Activated B cell treated with CpG ODN at 0.5 μM for 24 hours (primary cell): ENCODE measurements at places on chromosomes 12 and 14.

DNA sequence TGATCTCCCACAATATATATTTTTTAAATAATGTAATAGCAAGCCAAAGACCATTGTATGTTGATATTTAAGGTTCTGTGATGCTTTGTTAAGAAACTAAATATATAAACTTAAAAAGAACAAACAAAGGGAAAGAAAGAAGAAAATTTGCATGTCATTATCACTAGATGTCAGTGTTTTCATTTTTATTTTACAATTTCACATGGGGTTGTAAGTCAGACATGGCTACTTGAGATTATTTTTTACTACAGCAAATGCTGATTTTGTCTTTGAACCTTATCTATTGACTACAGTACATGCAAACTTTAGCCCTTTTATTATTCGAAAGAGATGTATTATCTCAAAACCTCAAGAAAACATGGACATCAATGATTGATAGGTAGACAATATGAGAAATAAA, 36.1 kb downstream of the SLCO1C1 start:
- H3K27me3 ChIP-seq: no peaks in the 10 kb centered on the region
- H3K36me3 ChIP-seq: no peaks in the 10 kb centered on the region
- H3K4me3 ChIP-seq: no peak overlapping the region

- DNase-seq: no peak
- no peak overlapping the region for H3K4me3 ChIP-seq
- no peak overlapping the region for H3K27ac ChIP-seq
- peaks cover 12% of the 10 kb centered on the region for H3K4me1 ChIP-seq
Measured at GRCh38 chr12:26871985-26872384, 39.0 kb upstream of the ITPR2 start.

GRCh38 chr12:9751204-9752144, 9.2 kb downstream of the CD69 start:
- H3K27ac ChIP-seq: peak overlapping the region; percentile 66
- H3K4me3 ChIP-seq: peak overlapping the region; percentile 30
- H3K27me3 ChIP-seq: no peaks in the 10 kb centered on the region
- no peak for DNase-seq

- no peaks in the 10 kb centered on the region for H3K4me1 ChIP-seq
- no peak for DNase-seq
- H3K27ac ChIP-seq: no peak overlapping the region
- H3K36me3 ChIP-seq: no peaks in the 10 kb centered on the region
Measured at GRCh38 chr12:128019996-128020544, 246.9 kb upstream of the TMEM132C start.

DNA sequence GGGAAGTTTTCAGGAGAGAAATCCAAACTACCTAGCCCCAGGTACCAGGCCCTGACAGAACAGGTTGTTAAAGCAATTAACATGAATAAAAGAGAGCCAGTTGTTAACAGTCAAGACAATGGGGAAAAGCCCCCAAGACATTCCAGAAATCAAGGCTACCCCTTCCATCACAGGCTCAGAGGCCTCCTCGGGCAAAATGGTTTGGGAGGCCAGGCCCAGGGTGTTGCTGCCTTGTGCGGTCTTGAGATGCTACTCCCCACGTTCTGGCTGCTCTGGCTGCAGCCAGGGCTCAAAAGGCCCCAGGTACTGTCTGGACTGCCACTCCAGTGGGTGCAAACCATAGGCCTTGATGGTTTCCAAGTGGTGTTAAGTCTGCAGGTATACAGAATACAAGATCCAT, 7.0 kb downstream of the CRY1 start:
- no peaks in the 10 kb centered on the region for H3K4me1 ChIP-seq
- H3K4me3 ChIP-seq: no peak overlapping the region
- H3K27ac ChIP-seq: no peak overlapping the region
- no peaks in the 10 kb centered on the region for H3K36me3 ChIP-seq

DNA sequence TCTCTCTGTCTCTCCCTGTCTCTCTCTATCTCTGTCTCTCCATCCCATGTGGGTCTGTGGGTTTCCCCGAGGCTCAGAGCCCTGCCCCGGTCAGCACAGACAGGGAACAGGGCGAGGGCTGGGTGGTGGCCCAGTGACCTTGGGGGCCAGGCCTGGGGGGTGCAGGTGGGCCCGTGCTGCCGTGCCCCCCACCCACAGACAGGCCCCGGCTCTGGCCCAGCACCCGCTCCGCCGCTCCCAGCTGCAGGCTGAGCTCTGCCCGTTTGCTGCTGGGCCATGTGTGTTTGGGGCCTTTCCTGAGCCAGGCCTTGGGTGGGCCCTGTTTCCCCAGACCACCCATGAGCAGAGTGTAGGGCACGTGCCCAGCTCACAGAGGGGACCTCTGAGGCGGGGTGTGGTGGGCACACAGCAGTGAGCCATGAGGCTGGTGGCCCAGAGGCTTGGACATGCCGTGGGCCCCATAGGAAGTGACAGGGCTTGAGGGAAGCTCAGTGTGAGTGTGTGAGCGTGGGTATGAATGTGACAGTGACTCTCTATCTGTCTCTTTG, 51.0 kb downstream of the TMEM121 start:
- H3K4me3 ChIP-seq: peak overlapping the region; percentile 51
- H3K36me3 ChIP-seq: peaks cover 2% of the 10 kb centered on the region
- peaks cover 53% of the 10 kb centered on the region for H3K4me1 ChIP-seq
- H3K27ac ChIP-seq: peak overlapping the region; percentile 98
- no peaks in the 10 kb centered on the region for H3K27me3 ChIP-seq

GRCh38 chr12:64946132-64946829, 121.8 kb downstream of the TBC1D30 start:
- no peaks in the 10 kb centered on the region for H3K4me1 ChIP-seq
- no peak overlapping the region for H3K4me3 ChIP-seq
- no peaks in the 10 kb centered on the region for H3K36me3 ChIP-seq
- DNase-seq: no peak

DNA sequence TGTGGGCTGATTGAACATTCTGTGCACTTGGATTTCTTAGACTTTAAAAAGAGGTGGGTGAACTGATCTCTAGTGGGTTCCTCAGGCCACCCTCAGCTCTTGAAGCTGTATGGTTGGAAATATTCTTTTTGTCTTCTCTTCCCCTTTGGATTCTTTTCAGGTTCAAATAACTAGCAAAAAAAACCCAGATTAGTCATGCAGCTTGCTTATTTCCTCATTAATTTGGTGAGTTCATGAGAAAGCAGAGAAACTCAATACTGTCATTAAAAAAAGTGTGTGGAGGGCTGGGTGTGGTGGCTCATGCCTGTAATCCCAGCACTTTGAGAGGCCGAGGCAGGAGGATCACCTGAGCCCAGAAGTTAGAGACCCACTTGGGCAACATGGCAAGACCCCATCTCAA, 183.4 kb downstream of the ESR2 start:
- DNase-seq: no peak
- no peaks in the 10 kb centered on the region for H3K27me3 ChIP-seq
- H3K4me1 ChIP-seq: no peaks in the 10 kb centered on the region
- no peak overlapping the region for H3K27ac ChIP-seq

DNA sequence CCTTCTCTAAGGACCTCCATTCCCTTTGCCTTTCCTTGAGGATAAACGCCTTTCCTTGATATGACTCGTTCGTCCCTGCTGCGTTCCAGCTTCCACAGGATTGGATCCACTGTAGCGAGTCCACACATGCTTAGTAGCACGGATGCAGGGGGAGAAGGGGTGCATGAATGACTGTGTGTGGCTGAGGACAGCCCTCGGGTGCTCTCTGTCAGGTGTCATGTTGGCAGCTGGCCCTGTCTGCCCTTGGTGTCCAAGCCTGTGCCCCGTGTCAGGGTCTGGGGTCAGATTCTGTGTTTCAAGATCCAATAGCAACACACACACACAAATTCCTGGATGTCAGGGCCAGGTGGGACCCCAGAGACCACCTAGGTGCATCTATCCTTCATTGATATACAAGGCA, 17.5 kb upstream of the KRT80 start:
- H3K27me3 ChIP-seq: peaks cover 13% of the 10 kb centered on the region
- no peaks in the 10 kb centered on the region for H3K36me3 ChIP-seq
- no peak for DNase-seq
- no peaks in the 10 kb centered on the region for H3K4me1 ChIP-seq
- H3K4me3 ChIP-seq: no peak overlapping the region
- no peak overlapping the region for H3K27ac ChIP-seq

- H3K4me1 ChIP-seq: no peaks in the 10 kb centered on the region
- H3K27me3 ChIP-seq: no peaks in the 10 kb centered on the region
- H3K36me3 ChIP-seq: no peaks in the 10 kb centered on the region
- no peak for DNase-seq
- H3K4me3 ChIP-seq: no peak overlapping the region
- no peak overlapping the region for H3K27ac ChIP-seq
Measured at GRCh38 chr12:101010896-101011295, 199.1 kb downstream of the SLC5A8 start.

GRCh38 chr12:3193131-3193530, 116.0 kb downstream of the TSPAN9 start:
- no peak for DNase-seq
- H3K4me3 ChIP-seq: no peak overlapping the region
- H3K36me3 ChIP-seq: no peaks in the 10 kb centered on the region
- peaks cover 2% of the 10 kb centered on the region for H3K4me1 ChIP-seq

- no peak overlapping the region for H3K27ac ChIP-seq
- H3K36me3 ChIP-seq: no peaks in the 10 kb centered on the region
- no peak overlapping the region for H3K4me3 ChIP-seq
- DNase-seq: no peak
Measured at GRCh38 chr14:104592785-104593184, 11.8 kb downstream of the TMEM179 start.

GRCh38 chr12:101931498-101932326, 54.3 kb downstream of the DRAM1 start:
- peak overlapping the region; percentile 82 for H3K27ac ChIP-seq
- no peak for DNase-seq
- peaks cover 87% of the 10 kb centered on the region for H3K4me1 ChIP-seq
- peak overlapping the region; percentile 33 for H3K4me3 ChIP-seq
- H3K36me3 ChIP-seq: peaks cover 8% of the 10 kb centered on the region

DNA sequence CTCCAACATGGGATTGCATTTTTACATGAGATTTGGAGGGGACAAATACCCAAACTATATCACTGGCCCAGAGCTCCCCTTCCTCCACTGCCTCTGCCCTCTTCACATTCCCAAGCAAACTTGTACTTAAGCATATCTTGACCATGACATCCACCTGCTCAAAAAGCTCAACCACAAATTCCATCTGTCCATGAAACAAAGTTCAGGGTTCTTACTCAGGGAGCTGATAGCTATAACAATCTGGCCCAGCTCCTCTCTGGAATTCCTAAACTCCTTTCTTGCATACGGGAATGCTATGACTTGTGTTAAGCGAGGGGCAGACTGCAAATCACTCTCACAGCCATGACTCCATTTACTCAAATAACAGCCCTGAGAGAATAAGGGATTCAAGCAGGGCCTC, 152.1 kb downstream of the GALC start:
- H3K4me3 ChIP-seq: no peak overlapping the region
- H3K27ac ChIP-seq: no peak overlapping the region
- peaks cover 4% of the 10 kb centered on the region for H3K27me3 ChIP-seq

DNA sequence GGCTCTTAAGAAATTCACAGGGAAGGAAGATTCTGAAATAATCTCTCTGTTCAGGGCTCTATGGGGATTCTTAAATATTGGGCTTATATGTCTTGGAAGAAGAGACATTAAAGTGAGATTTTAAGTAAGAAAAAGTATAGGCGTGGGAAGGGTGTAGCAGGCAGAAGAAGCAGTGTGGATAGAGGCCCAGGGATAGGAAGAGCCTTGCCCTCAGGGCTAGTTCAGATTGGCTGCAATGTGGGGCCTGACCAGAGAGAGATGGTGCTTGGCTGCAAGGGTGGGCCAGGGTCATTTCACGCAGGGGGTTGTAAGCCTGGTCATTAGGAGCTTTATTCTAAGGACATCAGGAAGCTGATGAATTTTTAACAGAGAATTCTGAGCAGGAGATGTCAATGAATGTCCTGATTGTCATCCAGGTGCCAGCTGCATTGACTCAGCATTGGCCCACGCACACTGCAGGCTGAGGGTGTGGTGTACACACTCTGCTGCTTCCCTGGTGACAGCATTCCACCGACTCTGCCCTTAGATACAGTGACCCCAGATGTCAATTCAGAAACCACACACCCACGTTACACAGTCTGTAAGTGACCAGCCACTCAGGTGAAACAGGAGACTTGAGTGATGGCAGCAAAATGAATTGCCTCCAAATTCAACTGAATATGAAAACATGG, 582.5 kb downstream of the NRXN3 start:
- no peak overlapping the region for H3K27ac ChIP-seq
- no peak for DNase-seq
- H3K36me3 ChIP-seq: no peaks in the 10 kb centered on the region
- no peak overlapping the region for H3K4me3 ChIP-seq

GRCh38 chr12:14931791-14932560, 6.4 kb downstream of the ERP27 start:
- peaks cover 64% of the 10 kb centered on the region for H3K36me3 ChIP-seq
- no peak overlapping the region for H3K27ac ChIP-seq
- H3K27me3 ChIP-seq: no peaks in the 10 kb centered on the region
- peaks cover 10% of the 10 kb centered on the region for H3K4me1 ChIP-seq
- no peak overlapping the region for H3K4me3 ChIP-seq

DNA sequence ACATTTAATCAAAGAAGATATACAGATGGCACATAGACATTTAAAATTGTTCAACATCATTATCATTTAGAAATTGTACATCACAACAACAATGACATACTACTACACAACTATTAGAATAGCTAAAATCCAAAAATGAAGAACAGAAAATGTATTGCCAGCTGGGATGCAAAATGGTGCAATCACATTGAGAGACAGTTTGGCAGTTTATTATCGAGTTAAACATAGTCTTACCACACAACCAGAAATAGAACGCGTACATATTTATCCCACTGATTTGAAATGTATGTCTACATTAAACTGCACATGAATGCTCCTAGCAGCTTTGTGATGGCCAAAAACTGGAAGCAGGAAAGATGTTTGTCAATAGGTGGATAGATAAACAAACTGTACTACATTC, 791.5 kb upstream of the MGAT4C start:
- H3K36me3 ChIP-seq: no peaks in the 10 kb centered on the region
- no peak for DNase-seq
- H3K4me1 ChIP-seq: no peaks in the 10 kb centered on the region
- H3K27me3 ChIP-seq: no peaks in the 10 kb centered on the region
- no peak overlapping the region for H3K27ac ChIP-seq

GRCh38 chr12:104407922-104408321, 48.8 kb upstream of the CHST11 start:
- no peaks in the 10 kb centered on the region for H3K27me3 ChIP-seq
- H3K27ac ChIP-seq: no peak overlapping the region
- DNase-seq: no peak
- H3K4me1 ChIP-seq: peaks cover 14% of the 10 kb centered on the region

GRCh38 chr12:114658002-114658441, 26.0 kb downstream of the TBX3 start:
- peaks cover 20% of the 10 kb centered on the region for H3K27me3 ChIP-seq
- no peak overlapping the region for H3K27ac ChIP-seq
- H3K4me1 ChIP-seq: no peaks in the 10 kb centered on the region

- peaks cover 22% of the 10 kb centered on the region for H3K36me3 ChIP-seq
- peak overlapping the region; percentile 92 for H3K4me3 ChIP-seq
- no peak for DNase-seq
Measured at GRCh38 chr12:12358528-12358927, 1.6 kb downstream of the BORCS5 start.

GRCh38 chr14:76090616-76091391, 60.9 kb upstream of the GPATCH2L start:
- no peaks in the 10 kb centered on the region for H3K36me3 ChIP-seq
- H3K4me1 ChIP-seq: no peaks in the 10 kb centered on the region
- H3K4me3 ChIP-seq: no peak overlapping the region
- DNase-seq: no peak

- H3K4me3 ChIP-seq: no peak overlapping the region
- no peak overlapping the region for H3K27ac ChIP-seq
- no peaks in the 10 kb centered on the region for H3K36me3 ChIP-seq
- no peak for DNase-seq
- no peaks in the 10 kb centered on the region for H3K27me3 ChIP-seq
Measured at GRCh38 chr12:24695657-24696329, 253.1 kb downstream of the BCAT1 start.
